ENCODE measurements at places on chromosomes 6 and 20.

DNA sequence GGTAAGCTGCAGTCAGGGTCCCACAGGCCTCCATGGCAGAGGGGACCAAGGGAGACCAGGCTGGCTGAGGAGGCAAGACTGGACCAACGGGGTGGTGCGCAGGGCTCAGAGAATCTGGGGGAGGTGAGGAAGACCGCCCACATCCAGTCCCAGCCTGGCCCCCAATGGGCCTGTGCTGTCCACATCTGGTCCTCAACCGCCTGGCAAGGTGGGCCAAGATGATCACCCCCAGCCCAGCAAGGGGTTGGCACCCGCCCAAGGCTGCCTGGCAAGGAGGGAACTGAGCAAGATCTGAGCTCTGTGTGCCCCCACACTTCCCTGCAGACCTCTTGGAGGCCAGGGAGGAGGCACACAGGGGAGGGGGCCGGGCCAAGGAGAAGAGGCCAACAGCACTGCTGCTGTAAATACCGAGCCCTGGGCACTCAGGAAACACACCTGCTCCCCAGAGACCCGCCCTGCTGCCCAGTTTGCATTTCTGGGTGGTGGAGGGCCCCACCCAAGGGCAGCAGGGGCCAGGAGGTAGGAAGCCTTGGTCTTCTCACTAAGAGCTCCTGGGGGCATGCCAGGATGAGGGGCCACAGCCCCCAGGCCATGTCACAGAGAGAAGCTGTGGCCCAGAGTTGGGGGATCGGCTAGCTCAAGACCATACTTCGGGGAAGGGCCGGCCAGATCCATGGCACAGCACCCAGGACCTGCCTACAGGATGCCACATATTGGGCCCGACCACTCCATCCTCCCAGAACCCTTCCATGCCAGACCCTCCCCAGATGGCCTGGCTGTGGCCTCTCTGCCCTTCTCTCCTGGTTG, 109.6 kb downstream of the ASXL1 start:
- peak overlapping the region; percentile 16 for H3K27ac ChIP-seq
- no peak overlapping the region for H3K4me3 ChIP-seq
- H3K27me3 ChIP-seq = no peaks in the 10 kb centered on the region
- H3K36me3 ChIP-seq = peaks cover 28% of the 10 kb centered on the region
- DNase-seq = no peak

- H3K4me1 ChIP-seq = no peaks in the 10 kb centered on the region
- H3K36me3 ChIP-seq = peaks cover 16% of the 10 kb centered on the region
- H3K4me3 ChIP-seq = no peak overlapping the region
These were observed 512.9 kb downstream of the UTRN start for GRCh38 chr6:144797881-144798589.

GRCh38 chr6:39037707-39038106, 10.9 kb upstream of the GLP1R start:
- peaks cover 93% of the 10 kb centered on the region for H3K27me3 ChIP-seq
- no peak overlapping the region for H3K4me3 ChIP-seq
- H3K4me1 ChIP-seq = peaks cover 9% of the 10 kb centered on the region

- no peaks in the 10 kb centered on the region for H3K27me3 ChIP-seq
- DNase-seq = no peak
- no peaks in the 10 kb centered on the region for H3K36me3 ChIP-seq
- H3K27ac ChIP-seq = no peak overlapping the region
- no peak overlapping the region for H3K4me3 ChIP-seq
These were observed 127.5 kb upstream of the ESR1 start for GRCh38 chr6:151679941-151680340.

GRCh38 chr6:85186546-85187175, 263.2 kb upstream of the NT5E start:
- H3K27ac ChIP-seq = no peak overlapping the region
- no peak for DNase-seq
- H3K27me3 ChIP-seq = no peaks in the 10 kb centered on the region
- no peaks in the 10 kb centered on the region for H3K4me1 ChIP-seq

- H3K27ac ChIP-seq = no peak overlapping the region
- no peaks in the 10 kb centered on the region for H3K36me3 ChIP-seq
- no peak for DNase-seq
- no peaks in the 10 kb centered on the region for H3K27me3 ChIP-seq
- H3K4me3 ChIP-seq = no peak overlapping the region
- no peaks in the 10 kb centered on the region for H3K4me1 ChIP-seq
These were observed 48.3 kb downstream of the ECT2L start for GRCh38 chr6:138844192-138844591.

GRCh38 chr6:117008618-117009017, 131.6 kb downstream of the RFX6 start:
- no peaks in the 10 kb centered on the region for H3K27me3 ChIP-seq
- H3K4me3 ChIP-seq = no peak overlapping the region
- H3K4me1 ChIP-seq = no peaks in the 10 kb centered on the region
- no peak overlapping the region for H3K27ac ChIP-seq

DNA sequence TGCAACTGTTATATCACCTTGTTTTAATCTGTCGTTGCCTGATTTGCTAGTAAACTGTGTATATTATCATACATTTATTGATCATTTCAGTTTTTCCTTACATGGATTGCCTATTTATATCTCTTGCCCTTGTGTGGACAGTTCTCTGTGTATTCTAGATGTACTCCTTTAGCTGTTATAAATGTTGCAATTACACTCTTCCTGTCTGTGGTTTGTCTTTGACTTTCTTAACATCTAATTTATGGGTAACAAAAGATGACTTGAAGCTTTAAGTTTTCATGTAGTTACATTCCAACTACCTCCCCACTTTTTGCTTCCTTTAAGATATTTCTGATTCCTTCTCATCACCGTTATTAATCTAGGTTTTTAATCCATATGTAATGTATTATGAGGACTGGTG, 22.6 kb downstream of the PLCB1 start:
- no peaks in the 10 kb centered on the region for H3K36me3 ChIP-seq
- peaks cover 55% of the 10 kb centered on the region for H3K4me1 ChIP-seq
- H3K4me3 ChIP-seq = peak overlapping the region; percentile 36
- no peaks in the 10 kb centered on the region for H3K27me3 ChIP-seq

DNA sequence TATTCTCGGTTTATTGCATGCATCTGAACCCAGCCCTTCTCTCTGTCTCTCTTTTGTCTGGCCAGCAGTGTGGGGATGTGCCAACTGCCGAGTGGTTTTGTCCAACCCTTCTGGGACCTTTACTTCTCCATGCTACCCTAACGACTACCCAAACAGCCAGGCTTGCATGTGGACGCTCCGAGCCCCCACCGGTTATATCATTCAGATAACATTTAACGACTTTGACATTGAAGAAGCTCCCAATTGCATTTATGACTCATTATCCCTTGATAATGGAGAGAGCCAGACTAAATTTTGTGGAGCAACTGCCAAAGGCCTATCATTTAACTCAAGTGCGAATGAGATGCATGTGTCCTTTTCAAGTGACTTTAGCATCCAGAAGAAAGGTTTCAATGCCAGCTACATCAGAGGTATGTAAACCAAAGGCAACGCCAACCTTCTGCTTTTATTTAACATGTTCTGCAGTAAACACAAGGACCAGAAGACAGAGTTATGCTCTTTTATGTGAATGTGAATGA, 65.8 kb downstream of the ADGRG6 start:
- H3K36me3 ChIP-seq = no peaks in the 10 kb centered on the region
- H3K27ac ChIP-seq = no peak overlapping the region
- H3K4me3 ChIP-seq = no peak overlapping the region
- DNase-seq = no peak

DNA sequence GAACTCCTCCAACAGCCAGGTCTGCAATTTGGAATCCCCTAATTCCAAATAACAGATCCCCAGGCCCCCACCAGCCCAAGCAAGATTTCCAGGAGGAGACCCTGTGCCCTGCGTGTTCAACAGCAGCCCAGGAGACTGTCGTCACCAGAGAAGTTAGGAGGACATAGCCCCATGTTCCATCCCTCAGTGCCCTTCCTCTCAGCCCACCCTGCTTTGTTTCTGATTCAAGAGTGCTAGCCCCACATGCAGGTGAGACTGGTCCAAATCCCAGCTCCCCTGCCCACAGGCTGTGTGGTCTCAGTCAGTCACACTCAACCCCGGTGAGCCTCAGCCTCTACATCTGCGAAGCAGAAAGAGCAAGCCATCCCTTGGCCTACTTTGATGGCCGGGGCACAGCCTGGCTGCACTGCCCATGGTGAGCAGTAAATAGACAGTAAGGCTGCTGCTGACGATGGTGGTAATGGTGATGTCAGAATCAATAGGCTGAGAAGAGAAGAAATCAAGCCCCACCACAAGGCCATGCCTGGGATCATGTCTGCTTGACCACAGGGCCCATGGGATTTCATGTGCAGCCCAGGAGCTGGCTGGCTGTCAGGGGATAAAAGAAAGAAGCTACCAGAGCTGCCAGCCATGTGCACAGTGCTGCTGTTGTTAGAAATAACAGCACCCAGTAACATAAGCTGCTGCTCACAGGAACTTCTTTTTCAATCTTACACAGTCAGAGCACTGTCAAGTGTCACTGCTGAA, 51.5 kb upstream of the NXT1 start:
- H3K27me3 ChIP-seq = no peaks in the 10 kb centered on the region
- H3K4me3 ChIP-seq = no peak overlapping the region
- H3K36me3 ChIP-seq = no peaks in the 10 kb centered on the region
- DNase-seq = no peak
- H3K4me1 ChIP-seq = no peaks in the 10 kb centered on the region

DNA sequence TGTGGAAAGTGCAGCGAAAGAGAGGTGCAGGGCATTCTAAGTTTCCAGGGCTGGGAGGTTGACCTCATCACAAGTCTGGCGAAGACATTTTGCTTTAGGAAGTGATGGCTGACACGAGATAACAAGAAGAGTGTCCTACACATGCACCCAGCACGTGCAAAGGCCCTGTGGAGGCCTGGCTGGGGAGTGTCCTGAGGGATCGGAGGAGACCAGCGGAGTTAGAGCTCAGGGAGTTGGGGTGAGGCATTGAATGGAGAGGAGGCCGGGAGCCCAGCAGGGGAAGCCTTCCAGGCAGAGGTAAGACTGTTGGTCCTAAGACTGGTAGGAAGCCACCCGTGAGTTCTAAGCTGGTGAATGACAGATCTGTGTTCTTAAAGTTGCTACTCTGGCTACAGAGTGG, 58.4 kb downstream of the PPP1R14C start:
- no peak overlapping the region for H3K4me3 ChIP-seq
- no peaks in the 10 kb centered on the region for H3K36me3 ChIP-seq
- H3K4me1 ChIP-seq = peaks cover 5% of the 10 kb centered on the region

DNA sequence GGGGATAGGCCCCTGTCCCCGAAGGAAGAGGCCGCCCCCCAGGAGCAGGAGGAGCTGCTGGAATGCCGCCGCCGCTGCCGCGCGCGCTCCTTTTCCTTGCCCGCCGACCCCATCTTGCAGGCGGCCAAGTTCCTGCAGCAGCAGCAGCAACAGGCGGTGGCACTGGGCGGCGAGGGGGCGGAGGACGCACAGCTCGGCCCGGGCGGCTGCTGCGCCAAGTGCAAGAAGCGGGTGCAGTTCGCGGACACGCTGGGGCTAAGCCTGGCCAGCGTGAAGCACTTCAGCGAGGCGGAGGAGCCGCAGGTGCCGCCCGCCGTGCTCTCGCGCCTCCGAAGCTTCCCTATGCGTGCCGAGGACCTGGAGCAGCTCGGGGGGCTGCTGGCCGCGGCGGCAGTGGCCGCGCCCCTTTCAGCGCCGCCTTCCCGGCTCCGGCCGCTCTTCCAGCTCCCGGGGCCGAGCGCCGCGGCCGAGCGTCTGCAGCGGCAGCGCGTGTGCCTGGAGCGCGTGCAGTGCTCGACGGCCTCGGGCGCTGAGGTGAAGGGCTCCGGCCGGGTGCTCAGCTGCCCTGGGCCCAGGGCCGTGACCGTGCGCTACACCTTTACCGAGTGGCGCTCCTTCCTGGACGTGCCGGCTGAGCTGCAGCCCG, 630 bp downstream of the PPP1R3G start:
- peak; percentile 59 for DNase-seq
- peaks cover 44% of the 10 kb centered on the region for H3K27me3 ChIP-seq
- H3K27ac ChIP-seq = no peak overlapping the region
- H3K36me3 ChIP-seq = no peaks in the 10 kb centered on the region

GRCh38 chr20:235891-236290, 8.8 kb downstream of the DEFB129 start:
- no peak for DNase-seq
- H3K36me3 ChIP-seq = no peaks in the 10 kb centered on the region
- peaks cover 22% of the 10 kb centered on the region for H3K4me1 ChIP-seq
- H3K27me3 ChIP-seq = no peaks in the 10 kb centered on the region
- H3K4me3 ChIP-seq = no peak overlapping the region

DNA sequence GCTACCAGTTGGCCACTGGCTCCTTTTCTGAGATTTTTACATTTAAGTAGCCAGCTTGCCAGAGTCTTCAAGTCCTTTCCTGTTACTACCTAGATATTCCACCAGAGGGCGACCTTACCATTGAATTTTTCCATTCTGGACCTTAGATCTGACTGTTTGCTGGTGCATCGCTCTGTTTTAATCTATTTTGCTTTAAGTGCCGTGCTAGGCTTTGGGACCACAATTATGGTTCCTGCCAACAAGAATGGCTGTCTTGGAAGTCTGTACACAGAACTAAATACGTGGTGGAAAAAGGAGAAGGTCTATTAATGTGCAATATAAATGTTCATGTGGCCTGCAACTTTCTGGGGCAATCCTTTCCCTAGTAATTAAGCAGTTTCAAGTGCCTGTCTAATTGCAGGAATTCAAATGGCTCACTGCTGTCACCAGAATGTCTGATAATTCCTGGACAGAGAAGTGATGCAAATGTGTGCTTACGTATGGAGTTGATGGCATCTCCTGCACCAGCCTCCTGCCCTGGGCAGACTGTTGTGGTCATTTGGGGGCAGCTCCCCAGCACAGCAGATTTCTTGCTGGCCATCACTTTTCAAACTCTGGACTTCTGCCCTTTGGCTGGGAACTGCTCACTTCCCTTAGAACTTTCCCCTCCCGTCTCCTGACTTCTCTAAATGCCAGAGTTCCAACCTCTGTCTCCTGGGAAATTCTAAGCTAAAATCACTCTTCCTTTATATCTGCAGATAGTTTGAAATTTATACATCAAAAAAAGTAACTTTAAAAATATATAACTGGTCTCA, 5.6 kb upstream of the HLA-DOA start:
- H3K36me3 ChIP-seq = no peaks in the 10 kb centered on the region
- peaks cover 19% of the 10 kb centered on the region for H3K4me1 ChIP-seq
- H3K27me3 ChIP-seq = no peaks in the 10 kb centered on the region
- H3K4me3 ChIP-seq = no peak overlapping the region
- DNase-seq = peak; percentile 92
- no peak overlapping the region for H3K27ac ChIP-seq

- H3K36me3 ChIP-seq = no peaks in the 10 kb centered on the region
- H3K27me3 ChIP-seq = no peaks in the 10 kb centered on the region
- no peak overlapping the region for H3K27ac ChIP-seq
- H3K4me1 ChIP-seq = no peaks in the 10 kb centered on the region
- no peak overlapping the region for H3K4me3 ChIP-seq
These were observed 85.0 kb downstream of the SULF2 start for GRCh38 chr20:47700327-47700726.

DNA sequence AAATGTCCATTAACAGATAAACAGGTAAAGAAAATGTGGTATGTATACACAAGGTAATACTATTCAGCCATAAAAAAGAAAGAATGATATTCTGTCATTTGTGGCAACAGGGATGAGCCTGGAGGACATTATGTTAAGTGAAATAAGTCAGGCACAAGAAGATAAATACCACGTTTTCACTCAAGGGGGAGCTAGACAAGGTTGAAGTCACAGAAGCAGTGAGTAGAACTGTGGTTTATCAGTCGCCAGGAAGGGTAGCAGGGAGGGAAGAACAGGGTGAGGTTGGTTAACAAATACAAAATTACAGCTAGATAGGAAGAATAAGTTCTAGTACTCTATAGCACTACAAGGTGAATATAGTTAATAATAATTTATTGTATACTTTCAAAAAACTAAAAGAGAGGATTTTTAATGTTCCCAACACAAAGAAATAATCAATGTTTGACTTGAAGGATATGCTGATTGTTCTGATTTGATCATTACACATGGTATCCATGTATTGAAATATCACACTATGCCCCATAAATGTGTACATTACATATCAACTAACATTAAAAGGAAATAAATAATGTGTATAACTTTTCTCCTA, 21.1 kb downstream of the RTN4IP1 start:
- H3K4me3 ChIP-seq = no peak overlapping the region
- H3K27me3 ChIP-seq = no peaks in the 10 kb centered on the region
- H3K27ac ChIP-seq = no peak overlapping the region
- peak; percentile 82 for DNase-seq
- peaks cover 7% of the 10 kb centered on the region for H3K36me3 ChIP-seq
